ENCODE measurements at places on chromosomes 11 and 22. TPM values are rescaled to one million over a fixed set of nuclear protein-coding genes. Genes with fewer than 3 reads are reported as not detected.

The SAAL1 gene
- 26.6 TPM for total RNA-seq

The PLEKHB1 gene
- total RNA-seq: not detected

The CDC42BPG gene
- total RNA-seq: 0.07 TPM

The CYB5R2 gene
- 20.2 TPM for total RNA-seq

The CHRM1 gene
- 1.3 TPM for total RNA-seq

The HBB gene
- total RNA-seq: not detected

The CATSPER1 gene
- total RNA-seq: not detected

The CCDC188 gene
- total RNA-seq: not detected

The OSM gene
- not detected for total RNA-seq

The LMNTD2 gene
- total RNA-seq: 0.30 TPM

The NLRP14 gene
- 0.12 TPM for total RNA-seq

GRCh38 chr11:73114110-73114834 is 27.8 kb downstream of the FCHSD2 start:
- no peak for DNase-seq

DNA sequence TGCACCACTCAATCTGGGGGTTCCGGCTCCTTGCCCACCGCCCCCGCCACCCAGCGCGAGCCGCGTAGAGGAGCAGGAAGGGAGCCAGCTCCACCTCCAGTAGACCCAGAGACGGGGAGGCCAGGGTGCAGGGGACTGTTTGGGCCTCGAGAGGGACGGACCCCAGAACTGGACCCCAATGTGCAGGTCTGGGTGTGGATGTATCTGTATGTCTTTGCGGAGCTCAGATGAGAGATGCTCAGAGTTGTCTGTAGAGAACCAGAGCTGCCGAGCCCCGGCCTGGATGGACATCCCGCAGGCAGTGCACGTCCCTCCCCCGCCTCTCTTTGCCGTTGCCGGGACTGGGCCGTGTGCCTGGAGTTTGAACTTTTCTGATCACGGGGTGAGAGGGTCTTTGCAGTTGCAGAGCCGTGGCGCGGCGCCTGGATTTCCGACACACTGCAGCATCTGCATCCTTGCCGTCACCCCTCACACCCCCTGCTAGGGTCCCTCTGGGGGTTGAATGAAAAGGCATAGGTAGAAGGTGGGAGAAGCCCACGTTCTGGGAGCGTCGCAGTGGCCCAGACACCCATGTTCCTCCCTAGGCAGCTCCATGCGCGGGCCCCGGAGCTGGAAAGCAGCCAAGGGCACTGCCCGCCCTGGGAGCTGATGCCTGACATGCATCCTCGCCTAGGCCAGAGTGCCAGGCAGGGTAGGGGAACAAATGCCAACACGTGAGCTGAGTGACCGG is 105.2 kb downstream of the KCNQ1 start:
- no peak for DNase-seq

DNA sequence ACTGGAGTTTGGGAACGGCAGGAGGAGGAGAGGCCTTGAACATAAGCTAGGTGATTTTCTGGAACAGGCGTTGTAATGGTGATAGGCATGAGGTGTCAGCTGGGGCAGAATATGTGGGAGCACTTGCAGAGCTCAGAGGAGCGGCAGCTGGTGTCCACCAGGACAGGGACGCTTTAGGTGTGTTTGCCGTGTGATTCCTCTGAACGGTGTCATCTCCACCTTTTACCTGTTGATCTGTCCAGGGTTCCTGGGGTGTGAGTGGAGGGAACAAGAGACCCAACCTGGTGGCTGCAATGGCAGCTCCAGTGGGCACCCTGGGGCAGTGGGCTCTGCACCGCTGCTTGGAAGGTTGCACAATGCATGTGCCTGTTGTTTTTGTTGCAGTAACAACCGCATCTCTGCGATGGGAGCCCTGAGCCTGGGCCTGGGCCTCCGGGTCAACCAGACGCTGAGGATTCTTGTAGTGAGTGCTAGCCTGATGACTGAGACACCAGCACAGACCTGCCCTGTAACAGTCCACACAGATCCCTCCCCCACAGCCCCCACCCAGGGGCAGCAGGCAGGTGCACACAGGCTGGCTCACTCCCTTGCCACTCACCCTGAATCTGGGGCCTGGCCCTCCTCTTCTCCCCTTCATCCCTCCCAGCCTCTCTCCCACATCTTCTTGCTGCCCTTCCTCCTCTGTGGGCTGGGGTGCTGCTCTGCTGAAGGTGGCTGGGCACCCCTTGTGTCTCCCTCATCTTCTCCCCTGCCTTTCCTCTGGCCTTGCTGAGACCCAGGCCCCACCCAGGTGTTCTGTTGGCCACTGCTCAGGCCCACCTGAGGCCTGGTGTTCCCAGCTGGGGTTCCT is 9.2 kb downstream of the LRRC74B start:
- no peak for DNase-seq

- DNase-seq: no peak
Measured at GRCh38 chr11:72954860-72955259, 140.6 kb downstream of the ATG16L2 start.

GRCh38 chr11:125968354-125968753 is 22.5 kb downstream of the VSIG10L2 start:
- DNase-seq: no peak

DNA sequence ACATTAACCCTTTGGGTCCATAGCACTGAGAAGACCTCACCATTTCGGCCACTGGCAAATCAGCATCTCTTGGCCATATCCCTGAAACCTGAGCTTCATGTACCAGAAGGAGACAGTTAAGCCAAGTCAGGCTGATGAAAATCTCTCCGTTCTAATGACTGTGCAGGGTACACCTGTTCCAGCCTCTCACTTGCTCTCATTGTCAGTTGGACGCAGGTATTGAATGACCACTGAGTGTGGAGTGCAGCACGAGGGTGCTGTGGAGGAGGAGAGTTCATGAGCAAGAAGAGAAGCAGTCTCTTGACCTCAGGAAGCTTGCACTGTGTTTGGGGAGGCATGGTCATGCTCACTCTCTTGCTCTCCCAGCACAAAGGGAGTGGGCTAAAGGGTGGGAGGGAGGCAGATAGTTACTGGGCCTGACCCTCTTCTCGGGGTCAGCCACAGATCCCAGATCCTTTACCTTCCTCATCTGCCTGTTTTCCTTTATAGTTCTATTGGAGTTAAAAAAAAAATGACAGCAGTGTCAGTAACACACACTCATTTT is 65.2 kb downstream of the ZBTB16 start:
- DNase-seq: no peak

- no peak for DNase-seq
Measured at GRCh38 chr11:104665641-104666040, 232.6 kb downstream of the CASP12 start.

- no peak for DNase-seq
Measured at GRCh38 chr22:22712666-22713365, 68.4 kb downstream of the GGTLC2 start.

- no peak for DNase-seq
Measured at GRCh38 chr11:4368286-4368685, at the start of gene OR52B4. OR52B4 (minus strand) TSS chr11:4368386; CDS start chr11:4368295, 91 bp downstream.

DNA sequence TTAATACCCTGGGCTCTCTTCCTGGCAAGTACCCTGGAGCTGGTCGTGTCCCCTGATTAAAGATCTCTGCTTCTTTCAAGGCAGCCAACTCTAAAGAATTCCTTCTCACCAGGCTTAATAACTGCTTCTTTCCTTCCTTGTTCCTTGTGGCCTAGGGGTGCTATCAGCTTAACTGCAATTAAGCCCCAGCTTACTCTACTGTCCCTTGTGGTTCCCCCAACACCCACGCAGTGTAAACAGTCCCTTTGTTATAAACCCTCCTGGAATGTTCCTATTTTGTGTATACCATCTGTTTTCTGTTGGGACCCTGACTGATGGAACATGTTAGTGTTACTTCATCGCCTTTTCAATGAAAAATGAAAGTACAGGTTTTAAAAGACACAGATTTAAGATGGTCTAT is 126.4 kb upstream of the KIRREL3 start:
- DNase-seq: no peak

DNA sequence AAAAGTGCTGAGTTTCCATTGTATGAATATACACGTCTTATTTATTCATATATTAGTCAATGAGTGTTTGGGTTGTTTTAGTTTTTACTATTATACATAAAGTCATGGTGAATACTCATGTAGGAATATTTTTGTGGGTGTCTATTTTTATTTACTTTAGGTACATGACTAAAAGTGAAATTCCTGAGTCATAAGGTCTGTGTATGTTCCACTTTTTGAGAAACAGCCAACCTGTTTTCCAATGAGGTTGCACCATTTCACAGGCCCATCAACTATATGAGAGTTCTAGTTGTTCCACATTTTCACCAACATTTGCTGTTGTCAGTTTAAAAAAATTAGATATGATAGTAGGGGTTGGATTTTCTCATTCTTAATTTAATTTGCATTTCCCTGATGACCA is 6.6 kb upstream of the OR6X1 start:
- DNase-seq: no peak

- no peak for DNase-seq
Measured at GRCh38 chr11:112783945-112784322, 177.3 kb upstream of the NCAM1 start.

DNA sequence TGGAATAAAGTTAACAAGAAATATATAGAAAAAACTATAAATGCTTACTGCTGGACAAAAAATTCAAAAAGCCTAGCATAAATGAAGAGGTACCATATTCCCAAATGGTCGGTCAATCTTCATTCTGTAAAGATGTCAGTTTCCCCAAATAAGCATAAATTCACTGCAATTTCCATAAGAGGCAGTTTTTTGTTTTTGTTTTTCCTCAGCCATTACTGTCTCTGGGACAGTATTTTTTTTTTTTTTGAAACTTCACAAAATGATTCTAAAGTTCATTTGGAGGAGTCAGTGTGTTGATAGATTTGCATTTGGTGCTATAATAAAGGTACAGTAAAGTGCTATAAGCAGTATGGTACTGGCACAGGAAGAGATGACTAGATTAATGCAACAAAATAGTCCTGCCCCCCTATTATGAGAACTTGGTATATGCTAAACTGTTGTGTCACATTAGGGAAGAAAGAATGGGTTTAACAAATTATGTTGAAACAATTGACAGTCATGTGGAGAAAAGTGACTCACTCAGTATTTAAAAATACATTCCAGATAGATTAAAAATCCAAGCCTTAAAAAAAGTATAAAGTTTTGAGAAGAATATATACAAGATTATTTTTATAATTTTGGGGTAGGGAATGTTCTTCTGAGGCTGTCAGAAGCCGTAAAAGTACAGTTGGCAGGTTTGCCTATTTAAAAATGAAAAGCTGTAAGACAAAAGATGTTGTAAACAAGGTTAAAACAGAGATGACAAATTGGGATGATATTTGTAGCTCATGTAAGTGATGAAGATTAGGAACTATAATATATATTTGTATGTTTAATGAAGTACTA is 2.6 kb upstream of the FTH1 start:
- DNase-seq: no peak

GRCh38 chr22:20931126-20931654 is 14.0 kb downstream of the CRKL start:
- no peak for DNase-seq

GRCh38 chr11:65305501-65306268 is 9.0 kb upstream of the CDC42EP2 start:
- DNase-seq: peak; percentile 57

DNA sequence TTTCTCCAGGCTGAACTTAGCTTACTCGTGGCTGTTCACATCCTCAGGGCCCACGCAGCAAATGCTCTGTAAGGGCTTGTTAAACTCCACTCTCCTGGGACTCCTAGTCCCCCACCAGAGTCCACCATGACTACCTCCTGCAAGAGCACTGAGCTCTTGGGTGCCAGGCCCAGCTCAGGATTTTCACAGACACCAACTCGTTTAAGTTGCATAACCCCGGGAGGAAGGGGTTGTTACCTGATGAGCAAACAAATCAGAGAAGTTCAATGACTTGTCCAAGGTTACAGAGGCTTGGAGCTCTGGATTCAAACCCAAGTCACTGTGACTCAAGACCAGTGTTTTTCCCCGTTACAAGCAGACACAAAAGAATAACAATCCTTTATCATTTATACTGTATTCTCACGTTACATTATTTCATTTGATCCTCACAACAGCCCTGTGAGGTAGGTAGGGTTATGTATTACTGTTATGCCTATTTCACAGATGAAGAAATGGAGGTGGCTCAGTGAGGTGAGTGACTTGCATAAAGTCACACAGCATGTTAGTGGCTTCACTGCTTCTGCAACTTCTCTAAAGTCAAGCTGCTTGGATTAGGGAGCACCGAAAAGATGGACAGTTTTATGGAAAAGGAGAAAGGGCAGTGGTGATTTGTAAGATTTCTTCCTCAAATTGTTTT is 17.4 kb downstream of the KCTD21 start:
- DNase-seq: no peak

DNA sequence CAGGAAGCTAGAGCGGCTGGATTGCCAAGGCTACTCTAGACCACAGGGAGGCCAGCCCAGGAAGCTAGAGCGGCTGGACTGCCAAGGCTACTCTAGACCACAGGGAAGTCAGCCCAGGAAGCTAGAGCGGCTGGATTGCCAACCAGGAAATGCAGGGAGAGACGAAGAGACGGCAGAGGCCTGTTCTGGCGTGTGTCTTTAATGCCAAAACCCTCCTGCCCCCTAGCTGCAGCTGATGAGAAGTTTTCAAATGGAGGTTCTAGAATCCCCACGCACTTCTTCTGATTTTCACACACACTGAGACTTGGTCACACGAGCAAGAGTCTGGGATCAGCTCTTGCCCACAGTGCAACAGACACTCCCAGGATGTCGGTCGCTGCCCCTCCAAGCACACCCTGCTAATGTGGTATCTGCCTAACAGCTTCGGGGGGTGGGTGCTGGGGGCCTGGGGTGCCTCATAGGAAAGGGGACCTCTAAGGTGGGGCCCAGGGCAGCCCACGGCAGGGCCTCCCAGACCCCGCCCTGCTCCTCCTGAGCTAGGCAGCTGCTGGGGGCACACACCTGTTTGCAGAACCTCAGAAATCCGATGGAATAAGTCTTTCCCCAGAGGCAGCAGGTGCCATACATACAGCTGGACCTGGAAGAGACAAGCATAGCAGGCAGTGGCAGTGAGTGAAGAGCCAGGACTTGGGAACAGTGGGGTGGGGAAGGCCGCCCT is 28.5 kb downstream of the MAFF start:
- no peak for DNase-seq

- no peak for DNase-seq
Measured at GRCh38 chr11:45928535-45929215, 6.2 kb downstream of the LARGE2 start.

DNA sequence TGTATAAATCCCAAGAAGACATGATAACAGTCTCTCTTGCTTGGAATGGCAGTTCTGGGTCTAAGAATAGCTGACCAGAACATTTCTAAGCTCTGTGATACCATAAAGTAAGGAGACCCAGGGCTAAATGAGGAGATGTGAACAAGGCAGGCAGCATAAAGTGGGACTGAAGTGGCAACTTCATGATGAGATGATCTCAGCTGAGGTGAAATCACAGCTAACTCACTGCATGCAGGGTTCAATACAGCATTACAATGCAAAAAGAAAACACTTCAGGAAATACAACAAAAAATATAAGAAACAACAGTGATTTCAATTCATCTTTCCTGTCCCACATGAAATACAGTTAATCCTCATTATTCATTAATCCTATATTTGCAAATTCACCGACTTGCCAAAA is 44.6 kb downstream of the MRE11 start:
- DNase-seq: no peak

GRCh38 chr11:116409238-116409637 is 363.5 kb downstream of the BUD13 start:
- DNase-seq: no peak

Data from MG63 (cell line).